ENCODE measurements at places on chromosomes 5 and 9.

DNA sequence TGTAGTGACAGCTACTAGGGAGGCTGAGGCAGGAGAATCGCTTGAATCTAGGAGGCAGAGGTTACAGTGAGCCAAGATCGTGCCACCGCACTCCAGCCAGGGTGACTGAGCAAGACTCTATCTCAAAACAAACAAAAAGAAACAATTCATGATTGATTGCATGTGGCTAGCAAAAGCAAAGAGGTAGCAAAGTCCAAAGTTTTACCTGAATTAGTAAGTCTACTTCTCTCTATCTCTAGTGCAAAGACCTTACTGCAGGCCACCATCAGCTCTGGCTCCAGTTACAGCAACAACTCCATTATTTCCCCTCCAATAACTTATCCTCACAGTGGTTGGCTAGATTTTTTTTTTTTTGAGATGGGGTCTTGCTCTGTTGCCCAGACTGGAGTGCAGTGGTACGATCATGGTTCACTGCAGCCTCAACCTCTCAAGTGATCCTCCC is 6.2 kb upstream of the SAR1B start:
- DNase-seq: no peak

- DNase-seq: no peak
Measured at GRCh38 chr9:105399117-105399516, 48.7 kb upstream of the FSD1L start.

GRCh38 chr5:68460147-68460798 is 244.7 kb downstream of the PIK3R1 start:
- DNase-seq: peak; percentile 59

DNA sequence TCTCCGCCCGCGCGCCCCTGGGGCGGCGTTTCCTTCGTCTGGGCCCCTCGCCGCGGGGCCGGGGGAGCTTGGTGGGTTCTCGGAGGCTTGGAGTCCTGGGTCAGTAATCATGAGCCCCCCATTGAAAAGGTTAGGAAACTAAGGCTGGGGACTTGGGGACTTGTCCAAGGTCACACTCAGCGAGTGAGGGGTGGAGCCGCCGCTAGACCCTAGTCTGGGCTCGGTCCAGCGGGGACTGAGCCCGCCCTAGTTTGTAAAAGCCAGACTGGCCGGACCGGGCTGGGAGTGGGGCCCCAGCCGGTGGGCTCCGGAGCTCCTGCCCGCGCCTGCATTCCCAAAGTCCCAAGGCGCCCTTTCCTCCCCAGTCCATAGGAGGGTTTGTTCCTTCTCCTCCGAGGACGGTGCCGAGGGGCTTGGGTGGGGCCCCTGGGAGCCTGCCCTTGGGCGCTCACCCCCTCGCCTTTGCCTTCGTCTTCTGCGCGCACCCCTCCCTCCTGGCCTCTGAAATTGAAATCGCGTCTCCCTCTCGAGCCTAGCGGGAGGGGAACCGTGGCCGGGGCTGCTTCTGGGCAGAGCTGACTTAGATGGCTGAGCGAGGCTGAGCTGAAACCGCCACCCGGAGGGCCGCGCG is 995 bp downstream of the OLFM1 start:
- DNase-seq: no peak

DNA sequence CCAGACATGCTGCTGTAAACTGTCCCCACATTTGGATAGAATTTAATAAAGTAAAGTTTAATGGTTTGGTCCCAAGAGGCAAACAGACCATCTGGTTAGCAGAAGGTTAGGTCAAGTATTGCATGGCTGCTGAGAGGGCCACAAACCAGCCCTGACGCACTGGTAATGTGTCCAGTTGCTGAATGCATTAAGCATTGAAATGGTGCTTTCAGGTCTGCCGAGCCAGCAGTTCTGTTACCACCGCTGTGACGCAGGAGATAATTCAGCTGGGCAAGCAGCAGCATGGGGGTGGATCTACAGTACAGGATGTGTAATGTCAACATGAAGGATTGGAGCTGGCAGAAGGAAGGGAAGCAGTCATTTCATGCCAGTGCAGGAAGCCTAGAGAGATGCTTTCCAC is 16.0 kb downstream of the ZNF462 start:
- no peak for DNase-seq

GRCh38 chr5:173920866-173921555 is 32.9 kb downstream of the CPEB4 start:
- no peak for DNase-seq

- no peak for DNase-seq
Measured at GRCh38 chr9:106179191-106179590, 484.9 kb downstream of the TMEM38B start.

GRCh38 chr5:157993201-157993600 is 134.3 kb upstream of the CLINT1 start:
- no peak for DNase-seq

DNA sequence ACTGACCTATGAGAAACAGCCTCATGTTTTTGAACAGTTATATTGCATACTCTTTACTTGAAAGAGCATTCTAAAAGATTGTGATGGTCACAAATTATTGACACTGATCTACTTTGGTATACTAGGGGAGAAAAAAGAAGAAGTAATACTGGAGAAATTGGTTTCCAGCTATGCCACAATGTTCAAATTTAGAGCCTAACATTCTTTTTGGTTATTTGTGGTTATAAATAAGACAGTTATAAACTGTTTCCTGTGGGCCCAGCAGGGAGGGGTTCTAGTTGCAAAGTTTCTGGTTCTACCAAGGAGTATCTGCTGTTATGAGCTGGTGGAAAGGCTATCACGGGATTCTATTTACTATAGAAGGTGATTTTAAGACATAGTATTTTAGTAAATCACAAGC is 4.8 kb downstream of the CWC27 start:
- DNase-seq: no peak

- DNase-seq: peak; percentile 24
Measured at GRCh38 chr5:124651663-124652513, 94.6 kb downstream of the ZNF608 start.

DNA sequence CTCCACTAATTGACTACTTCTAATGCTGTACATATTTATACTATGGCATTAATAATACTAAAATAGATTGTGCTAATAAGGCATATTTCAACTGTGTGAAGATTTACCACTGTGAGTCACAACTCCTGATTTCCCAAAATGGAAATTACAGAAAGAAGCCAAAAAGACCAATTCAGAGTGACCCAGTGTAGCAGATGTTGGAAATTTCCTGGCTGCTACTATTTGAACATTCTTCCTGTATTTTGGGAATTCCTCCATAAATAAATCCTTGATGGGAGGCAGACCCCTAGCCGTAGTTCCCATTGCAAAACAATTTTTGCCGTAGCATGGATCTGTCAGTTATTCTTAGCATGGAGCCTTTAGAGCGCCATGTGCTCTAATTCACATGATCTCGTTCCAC is 11.4 kb upstream of the PRUNE2 start:
- DNase-seq: no peak

- peak; percentile 88 for DNase-seq
Measured at GRCh38 chr5:172697123-172698121, 56.4 kb downstream of the NEURL1B start.

DNA sequence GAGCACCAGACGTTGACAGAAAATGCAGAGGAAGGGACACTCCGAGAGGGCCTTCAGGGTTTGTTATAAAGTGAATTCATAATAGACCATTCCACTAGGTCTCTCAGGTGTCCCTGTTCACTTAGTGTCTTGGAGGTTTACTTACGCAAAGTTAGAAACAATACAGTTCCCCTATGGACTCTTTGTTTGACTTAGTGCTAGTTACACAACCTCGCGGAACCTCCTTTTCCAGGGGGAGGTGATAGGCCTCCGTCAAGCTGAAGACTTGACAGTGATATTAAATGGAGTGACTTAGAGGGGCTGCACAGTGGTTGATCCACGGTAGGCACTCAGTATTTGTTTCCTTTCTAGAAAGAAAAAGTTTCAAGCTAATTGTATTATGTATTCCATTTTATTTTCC is 1.3 kb downstream of the CCT5 start:
- no peak for DNase-seq

- no peak for DNase-seq
Measured at GRCh38 chr9:124327491-124327890, 69.7 kb downstream of the NEK6 start.

- peak; percentile 60 for DNase-seq
Measured at GRCh38 chr9:133058550-133059320, 3.0 kb upstream of the CEL start.

DNA sequence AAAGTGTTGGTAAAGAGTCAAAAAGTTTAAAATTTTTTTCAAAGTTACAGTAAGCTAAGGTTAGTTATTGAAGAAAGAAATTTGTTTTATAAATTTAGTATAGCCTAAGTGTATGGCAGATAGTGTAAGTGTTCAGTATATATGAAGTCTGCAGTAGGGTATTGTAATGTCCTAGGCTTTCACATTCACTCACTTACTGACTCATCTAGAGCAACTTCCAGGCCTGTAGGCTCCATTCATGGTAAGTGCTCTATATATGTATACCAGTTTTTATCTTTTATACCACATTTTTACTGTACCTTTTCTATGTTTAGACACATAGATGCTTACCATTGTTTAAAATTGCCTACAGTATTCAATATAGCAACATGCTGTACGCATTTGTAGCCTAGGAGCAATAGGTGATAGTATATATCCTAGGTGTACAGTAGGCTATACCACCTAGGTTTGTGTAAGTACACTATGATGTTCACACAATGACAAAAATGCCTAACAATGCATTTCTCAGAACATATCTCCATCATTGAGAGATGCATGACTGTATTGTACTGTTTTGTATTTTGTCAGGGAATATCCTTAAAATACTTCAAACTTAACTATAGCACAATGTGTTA is 38.5 kb downstream of the CYSTM1 start:
- DNase-seq: peak; percentile 52

GRCh38 chr9:91067306-91067860 is 265.8 kb downstream of the SYK start:
- no peak for DNase-seq

- no peak for DNase-seq
Measured at GRCh38 chr5:126914801-126915436, 115.4 kb downstream of the MARCHF3 start.

GRCh38 chr5:74877624-74878304 is 11.6 kb upstream of the FAM169A start:
- DNase-seq: no peak

- DNase-seq: no peak
Measured at GRCh38 chr5:72015103-72015548, 92.1 kb upstream of the MAP1B start.

DNA sequence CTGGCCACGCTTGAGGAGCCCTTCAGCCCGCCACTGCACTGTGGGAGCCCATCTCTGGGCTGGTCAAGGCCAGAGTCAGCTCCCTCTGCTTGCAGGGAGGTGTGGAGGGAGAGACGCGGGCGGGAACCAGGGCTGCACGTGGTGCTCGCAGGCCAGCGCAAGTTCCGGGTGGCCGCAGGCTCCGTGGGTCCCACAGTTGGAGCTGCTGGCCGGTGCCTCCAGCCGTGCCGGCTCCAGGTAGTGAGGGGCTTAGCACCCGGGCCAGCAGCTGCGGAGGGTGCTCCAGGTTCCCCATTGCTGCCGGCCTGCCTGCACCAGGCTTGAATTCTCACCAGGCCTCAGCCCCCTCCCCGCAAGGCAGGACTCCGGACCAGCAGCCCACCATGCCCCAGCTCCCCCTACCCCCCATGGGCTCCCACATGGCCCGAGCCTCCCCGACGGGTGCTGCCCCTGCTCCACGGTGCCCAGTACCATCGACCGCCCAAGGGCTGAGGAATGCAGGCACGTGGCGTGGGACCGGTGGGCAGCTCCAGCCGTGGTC is 192.8 kb upstream of the IZUMO3 start:
- no peak for DNase-seq

DNA sequence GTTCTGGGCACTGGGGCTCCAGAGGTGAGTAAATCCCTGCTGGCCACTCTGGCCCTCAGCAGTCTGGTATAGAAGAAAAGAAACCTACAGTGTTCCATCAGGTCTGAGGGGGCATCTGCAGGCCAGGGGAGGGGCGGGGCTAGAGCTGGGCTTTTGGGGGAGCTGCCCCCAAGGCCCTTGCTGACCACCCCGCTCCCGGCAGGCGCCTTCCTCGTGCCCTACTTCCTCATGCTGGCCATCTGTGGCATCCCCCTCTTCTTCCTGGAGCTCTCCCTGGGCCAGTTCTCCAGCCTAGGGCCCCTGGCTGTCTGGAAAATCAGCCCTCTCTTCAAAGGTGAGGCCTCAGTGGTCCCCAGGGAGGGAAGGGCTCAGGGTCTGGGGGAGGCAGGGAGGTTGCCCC is 6.7 kb downstream of the SLC6A7 start:
- no peak for DNase-seq

DNA sequence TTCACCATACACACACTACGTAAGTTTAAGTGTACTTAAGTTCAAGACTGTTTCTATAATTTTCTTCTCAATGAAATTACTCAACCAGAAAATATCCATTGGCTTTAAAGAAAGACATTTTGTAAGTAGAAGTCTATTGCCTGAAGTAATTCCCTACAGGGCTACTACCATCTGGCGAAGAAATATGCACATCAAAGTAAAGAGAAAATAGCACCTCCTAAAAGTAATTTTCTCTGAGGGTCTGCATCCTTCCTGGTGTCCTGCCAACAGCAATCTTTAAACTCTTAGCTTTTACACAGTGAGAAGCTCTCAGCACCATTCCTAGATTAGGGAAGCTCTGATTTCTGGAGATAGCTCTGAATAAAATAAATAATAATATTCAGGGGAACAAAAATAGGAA is 498.5 kb upstream of the TYRP1 start:
- no peak for DNase-seq

GRCh38 chr5:5165541-5166002 is 25.4 kb downstream of the ADAMTS16 start:
- no peak for DNase-seq

- peak; percentile 4 for DNase-seq
Measured at GRCh38 chr5:100595152-100595811, 60.1 kb downstream of the FAM174A start.

DNA sequence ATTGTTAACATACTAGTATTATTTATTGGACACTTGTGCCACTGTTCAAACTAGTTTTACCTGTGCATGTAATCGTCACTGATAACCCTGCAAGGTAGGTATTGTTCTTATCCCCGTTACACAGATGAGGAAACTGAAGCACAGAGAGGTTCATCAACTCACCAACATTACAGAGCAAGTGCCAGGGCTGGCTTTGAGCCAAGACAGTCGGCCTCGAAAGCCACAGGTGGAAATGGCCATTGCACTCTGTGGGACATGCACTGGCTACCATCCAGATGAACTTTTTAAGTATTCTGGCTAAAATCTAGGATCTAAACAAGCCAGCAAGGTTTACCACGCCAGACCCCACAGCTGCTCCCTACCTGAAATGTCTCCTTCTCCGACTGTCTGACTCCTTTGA is 57.9 kb downstream of the TEX10 start:
- DNase-seq: no peak

- no peak for DNase-seq
Measured at GRCh38 chr5:111545031-111545430, 32.7 kb upstream of the STARD4 start.

DNA sequence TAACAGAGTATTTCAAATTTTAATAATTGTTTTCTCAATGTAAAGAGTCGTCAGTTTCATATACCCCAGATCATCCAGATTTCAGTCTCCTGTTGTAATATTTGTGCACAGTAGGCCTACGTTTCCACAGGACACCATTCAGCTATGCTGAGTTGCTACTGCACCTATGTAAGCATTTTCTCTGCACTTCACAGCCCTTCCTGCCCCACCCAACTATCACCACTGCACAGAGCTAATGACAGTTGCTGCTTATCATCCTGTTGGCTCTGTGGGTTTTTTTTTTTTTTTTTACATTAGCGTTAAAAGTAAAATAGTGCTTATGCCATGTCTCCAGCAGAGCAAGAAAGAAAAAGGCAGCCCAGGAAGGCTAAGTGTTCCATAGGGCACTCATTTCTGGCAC is 5.9 kb upstream of the PRKACG start:
- DNase-seq: no peak
